ENCODE measurements at places on chromosomes 6 and 20.

GRCh38 chr20:40464731-40465208, 224.3 kb downstream of the MAFB start:
- no peak for DNase-seq

DNA sequence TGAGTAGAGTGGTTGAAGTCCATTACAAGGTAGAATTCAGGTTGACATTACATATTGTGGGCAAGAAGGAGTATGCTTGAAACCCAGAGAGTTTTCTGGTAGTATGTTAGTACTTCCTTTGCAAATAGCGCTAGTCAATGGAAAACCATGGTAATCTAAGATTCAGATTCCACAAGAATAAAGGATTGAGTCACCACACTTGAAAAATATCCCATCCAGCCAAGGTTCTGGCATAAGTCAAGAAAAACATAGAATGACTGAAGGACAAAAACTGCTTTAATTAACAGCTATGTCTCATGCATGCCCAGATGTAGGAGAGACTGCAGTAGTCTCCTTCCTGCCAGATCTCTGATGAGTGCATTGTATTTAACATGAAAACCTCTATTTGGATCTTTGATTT, 469.8 kb downstream of the BMP2 start:
- DNase-seq: no peak

DNA sequence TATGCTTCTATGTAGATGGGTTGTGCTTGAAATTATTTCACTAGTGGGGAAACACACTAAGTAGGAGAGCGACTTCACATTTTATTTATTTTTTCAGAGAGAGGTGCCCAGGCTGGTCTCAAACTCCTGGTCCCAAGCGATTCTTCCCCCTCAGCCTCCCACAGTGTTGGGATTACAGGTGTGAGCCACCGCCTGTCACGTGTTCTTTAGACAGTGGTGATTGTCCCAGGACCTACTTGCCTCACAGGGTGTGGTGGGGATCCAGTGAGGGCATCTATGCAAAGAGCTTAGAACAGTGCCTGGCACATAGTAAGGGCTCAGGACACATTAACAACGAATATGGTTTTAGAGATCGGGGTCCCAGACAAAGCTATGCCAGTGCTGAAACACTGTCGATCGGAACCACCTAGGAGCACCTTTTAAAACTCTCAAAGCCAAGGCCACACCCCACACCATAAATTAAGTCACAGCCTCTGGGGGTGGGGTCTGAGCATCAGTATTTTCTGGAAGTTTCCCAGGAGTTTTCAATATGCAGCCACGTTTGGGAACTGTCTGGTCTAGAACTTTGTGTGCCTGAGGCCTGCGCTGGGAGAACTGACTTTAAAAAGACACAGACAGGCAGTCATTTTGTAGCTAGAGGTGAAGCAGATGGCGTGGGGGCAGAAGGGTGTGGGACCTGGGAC, 4.8 kb upstream of the BCAS4 start:
- DNase-seq: no peak

DNA sequence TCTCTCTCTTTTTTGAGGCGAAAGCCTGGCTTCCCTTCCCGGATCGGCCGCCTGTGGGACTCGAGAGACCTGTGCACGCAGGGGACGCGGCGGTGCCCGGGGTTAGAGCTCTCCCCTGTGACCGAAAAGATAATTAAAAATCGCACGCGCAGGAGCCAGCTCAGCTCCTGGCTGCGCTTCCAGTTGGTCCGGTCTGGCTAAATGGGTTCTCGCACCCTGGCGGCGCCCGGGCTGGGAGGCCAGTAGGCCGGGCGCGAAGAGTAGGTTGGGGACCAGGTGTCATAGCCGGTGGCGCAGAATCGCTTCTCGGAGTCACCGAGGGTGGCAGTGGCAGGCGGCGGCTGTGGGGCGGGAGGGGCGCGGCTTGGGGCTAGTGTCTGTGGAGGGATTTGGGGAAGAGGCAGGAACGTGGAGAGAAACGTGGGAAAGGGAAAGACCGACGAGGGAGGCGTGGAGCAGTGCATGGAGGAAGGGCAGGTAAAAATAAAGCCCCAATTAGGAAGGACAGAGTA, 41.9 kb upstream of the SUPT3H start:
- no peak for DNase-seq

Data from anterior cingulate cortex (tissue), 58 donors.